ENCODE measurements at places on chromosomes 3 and 15.
A peak's percentile ranks its signal among the peaks of the same experiment; 100 is the strongest.

- no peak for DNase-seq
These were observed 33.8 kb upstream of the RYK start for GRCh38 chr3:134284438-134284837.

DNA sequence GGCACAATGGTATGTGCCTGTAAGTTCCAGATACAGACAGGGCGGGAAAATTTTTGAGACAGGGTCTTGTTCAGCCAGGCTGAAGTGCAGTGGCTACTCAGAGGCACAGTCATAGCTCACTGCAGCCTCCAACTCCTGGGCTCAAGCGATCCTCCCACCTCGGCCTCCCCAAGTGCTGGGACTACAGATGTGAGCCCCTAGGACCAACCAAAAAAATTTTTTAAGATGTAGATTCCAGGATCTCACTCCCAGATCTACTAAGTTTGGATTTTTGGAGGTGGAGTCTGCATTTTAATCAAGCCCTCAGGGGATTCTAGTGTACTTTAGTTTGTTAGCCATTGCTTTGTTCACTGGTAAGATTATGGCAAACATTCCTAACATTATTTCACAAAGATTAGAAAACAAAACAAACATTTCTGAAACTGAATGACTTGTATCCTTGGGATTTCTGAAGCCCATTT lies 2.7 kb downstream of the LIPH start:
- peak; percentile 87 for DNase-seq

- DNase-seq, result peak; percentile 50
These were observed 21.9 kb downstream of the TNK2 start for GRCh38 chr3:195886181-195887141.

DNA sequence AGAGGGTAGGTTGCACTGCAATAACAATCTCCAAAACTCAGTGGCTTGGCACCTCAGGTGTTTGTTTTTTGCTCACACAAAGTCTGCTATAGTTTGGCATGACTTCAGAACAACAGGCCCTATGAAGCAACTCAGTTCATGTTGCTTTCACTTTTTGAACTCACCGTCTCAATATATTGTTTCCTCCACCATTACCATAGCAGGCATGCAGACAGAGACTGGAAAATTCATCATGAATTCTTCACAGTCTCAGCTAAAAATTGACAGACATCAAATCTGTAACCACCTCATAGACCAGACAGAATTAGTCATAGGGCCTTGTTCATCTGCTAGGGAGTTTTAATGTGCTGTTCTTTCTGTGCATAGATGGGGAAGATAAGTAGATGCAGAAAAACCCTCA lies 161.4 kb upstream of the POU1F1 start:
- peak; percentile 15 for DNase-seq

DNA sequence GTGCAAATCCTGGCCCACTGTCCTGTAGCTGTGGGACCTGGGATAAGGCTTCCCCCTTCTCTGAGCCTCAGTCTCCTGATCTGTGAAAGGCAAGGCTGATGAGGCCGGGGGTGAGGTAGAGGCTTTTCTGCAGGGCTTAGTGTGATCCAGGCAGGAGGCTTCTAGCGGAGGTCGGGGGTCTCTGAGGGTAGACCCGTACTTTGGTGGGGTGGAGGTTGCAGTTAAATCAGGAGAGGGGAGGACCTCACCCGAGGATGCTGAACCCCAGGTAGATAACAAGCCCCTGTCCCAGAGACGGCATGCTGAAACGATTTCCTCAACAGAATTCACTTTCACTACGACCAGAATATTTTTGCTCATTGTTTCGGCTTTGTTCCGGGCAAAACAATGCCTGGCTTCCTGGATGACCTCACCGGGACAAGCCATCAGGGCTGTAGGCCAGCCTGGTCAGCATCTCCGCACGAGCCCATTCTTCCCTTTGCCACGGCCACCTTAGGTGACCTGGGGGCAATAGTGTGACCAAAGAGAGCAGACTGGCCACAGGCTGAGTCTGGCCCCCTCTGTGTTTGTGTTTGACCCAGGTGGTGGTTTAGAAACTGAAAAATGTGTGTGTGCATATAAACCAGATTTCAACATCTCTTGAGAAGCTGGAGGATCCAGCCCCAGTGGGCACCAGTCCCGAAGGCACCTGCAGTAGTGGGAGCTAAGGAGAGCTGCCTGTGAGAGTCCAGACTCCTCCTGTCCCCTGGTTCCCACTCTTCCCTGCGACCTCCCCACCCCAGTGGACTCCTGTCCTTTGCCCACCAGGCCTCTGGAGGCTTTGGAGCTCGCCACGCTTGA lies 33.0 kb downstream of the SLC6A6 start:
- DNase-seq, result peak; percentile 53

GRCh38 chr3:194098081-194098842 lies 37.7 kb upstream of the HES1 start:
- no peak for DNase-seq

GRCh38 chr15:97875025-97875512 lies 85.4 kb upstream of the ARRDC4 start:
- DNase-seq, result no peak

DNA sequence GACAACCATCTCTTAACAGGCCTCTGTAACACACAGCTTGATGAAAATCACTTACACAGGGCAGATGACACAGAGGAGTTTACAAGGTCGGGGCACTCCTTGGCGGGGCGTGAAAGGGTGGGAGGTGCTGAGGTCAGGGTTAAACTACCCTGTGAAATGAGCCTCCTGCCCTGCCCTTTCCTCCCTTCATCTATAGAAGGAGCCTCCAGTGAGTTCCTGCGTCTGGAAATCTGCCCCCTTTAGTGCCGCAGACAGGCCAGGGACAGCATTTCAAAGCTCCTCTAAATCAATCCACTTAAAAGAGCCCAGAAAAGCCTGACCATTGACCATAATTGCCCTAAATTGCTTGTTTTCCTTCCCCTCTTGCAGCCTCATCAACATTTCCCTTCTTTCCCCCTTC lies 1.9 kb downstream of the ROBO1 start:
- DNase-seq, result no peak

DNA sequence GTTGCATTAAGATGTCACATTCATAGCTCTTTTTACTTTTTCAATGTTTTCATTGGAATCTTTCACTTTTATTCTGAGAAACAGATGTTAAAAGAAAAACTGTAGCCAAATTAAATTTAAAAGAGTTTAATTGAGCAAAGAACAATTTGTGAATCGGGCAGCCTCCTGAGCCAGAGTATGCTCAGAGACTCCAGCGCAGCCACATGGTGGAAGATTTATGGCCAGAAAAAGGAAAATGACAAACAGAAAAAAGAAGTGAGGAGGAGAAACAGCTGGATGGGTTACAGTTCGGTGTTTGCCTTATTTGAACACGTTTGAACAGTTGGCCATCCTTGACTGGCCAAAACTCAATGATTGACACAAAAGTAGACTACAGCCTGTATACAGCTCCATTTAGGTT lies 33.8 kb upstream of the RAB11A start:
- DNase-seq, result no peak

DNA sequence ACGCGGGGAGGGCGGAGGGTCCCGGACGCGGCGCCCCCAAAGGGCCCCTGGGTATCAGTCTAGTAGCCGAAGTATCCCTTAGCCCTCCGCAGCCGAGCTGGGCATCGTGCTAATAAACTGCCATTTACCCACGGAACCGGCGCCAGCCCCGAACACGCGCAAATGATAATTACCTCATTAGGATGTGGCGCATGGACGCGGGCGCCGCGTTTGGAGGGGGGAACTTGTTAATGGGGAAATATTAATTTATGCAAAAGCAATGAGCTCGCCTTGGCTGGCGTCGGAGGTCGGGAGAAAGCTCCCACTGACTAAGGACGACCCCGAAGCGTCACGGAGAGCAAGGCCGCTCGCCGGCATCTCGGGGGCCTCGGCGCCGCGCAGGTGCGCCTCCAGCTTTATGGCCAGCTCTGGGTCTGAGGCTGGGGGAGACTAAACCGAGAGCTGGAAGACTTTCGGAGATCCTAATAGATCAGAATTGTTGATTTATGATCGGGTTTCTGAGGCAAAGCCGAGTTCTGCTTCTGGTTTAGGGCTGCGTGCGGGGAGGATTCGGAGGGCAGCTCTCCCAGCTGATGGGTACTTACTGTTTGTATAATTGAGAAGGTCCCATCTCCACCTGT lies 474 bp upstream of the FEZF2 start:
- no peak for DNase-seq

GRCh38 chr3:15403495-15403894 lies 23.8 kb downstream of the METTL6 start:
- no peak for DNase-seq

DNA sequence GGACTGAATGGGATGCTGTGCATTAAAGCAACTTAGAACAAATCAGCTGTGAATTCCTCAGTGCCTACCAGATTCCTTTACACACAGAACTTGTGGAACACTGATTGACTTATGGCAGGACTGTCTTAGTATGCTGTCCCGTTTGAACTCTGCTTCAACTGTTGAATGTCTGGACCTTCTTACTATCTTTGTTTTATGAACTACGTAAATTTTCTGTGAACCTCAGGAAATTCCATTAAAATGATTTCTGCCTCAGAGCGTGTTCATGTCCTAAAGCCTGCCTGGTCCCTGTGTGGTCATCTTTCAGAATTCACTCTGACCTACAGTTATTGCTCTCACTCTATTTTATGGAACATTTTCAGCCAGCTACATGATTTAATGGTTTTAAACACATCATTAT lies 29.4 kb upstream of the FBN1 start:
- DNase-seq, result peak; percentile 58

- no peak for DNase-seq
These were observed 28.3 kb downstream of the CD80 start for GRCh38 chr3:119531151-119531550.

DNA sequence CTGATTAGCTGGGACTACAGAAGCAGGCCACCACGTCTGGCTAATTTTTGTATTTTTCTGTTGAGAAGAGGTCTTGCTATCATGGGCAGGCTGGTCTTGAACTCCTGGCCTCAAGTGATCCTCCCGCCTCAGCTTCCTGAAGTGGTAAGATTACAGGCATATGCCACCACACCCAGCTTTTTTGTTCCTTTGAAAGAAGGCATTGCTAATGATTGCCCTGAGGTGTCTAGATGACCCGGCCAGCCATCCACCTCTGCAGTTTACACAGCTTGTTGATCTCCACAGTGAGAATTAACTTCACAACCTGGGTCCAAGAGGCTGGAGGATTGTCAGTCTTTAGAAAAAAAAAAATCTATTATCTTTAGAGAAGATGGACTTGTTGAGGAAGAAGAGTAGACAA lies 58.7 kb downstream of the SMAD3 start:
- DNase-seq, result peak; percentile 65

- peak; percentile 90 for DNase-seq
These were observed 258.7 kb upstream of the TGFBR2 start for GRCh38 chr3:30347679-30348216.
